Cardiac septum (tissue), 1 donor: ENCODE measurements at places on chromosomes 2 and 18. TPM values are rescaled to one million over a fixed set of nuclear protein-coding genes. Genes with fewer than 3 reads are reported as not detected.

- DNase-seq = no peak
Observed at GRCh38 chr2:101368376-101368775, 18.9 kb downstream of the CREG2 start.

MARS2 gene
- total RNA-seq = 6.7 TPM

CIB4 gene
- not detected for total RNA-seq

DNA sequence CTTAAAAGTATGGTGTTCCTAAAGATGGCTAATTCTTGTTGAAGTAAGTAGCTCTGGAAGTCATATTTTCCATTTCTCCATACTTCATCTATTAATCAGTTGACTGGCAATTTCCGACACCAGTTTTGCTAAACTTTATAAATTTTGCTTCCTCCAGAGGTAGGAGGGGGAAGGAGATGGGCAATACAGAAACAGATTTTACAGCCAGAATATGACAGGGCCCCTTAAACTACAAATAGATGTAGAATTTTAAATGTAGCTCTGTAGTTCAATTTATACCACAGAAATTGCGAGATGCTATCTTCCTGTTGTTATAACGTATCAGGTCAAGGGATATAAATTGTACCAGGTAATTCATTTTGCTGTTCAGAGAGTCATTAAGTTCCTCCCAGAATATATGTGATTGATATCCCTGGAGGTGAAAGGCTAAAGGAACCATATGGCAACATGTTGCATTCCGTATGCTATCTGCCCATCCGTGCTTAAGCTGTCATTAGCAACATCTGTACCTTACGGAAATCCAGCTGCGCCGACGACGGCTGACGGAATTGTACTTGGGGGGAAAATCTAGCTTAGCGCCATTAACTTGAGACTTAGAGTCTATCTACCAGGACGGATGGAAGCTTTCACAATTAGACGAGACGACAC, 8.4 kb upstream of the NR4A2 start:
- no peak for DNase-seq

INO80D gene
- total RNA-seq = 20.8 TPM

DNA sequence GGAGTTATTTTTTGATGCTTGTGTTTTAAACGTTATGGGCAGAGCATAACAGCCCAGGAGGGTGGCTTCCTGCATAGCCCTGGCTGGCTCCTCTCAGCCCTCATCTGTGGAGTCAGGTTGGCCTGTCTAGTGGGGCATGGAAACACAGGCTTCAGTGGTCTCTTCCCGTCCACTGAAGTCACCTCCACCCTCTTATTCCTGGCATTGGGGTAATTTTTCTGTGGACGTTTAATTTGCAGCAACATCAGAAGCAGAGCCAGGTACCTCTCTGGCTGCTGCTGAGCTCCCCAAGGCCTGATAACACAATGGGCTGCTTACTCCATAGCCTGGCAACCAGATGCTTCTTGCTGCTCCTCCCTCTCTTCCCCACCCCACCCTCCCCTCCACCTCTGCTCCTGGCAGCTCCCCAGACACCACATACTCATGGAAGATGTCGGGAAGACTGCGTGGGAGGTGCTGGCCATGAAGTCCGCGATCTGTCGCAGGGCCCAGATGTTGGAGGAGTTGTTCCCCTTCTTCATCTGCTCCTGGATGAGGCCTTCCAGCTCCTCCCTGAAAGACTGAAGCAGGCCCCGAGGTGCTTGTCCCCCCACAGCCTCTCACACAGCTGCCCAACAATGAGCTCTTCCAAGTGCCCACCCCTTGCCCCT, 64.0 kb downstream of the ADD2 start:
- peak; percentile 63 for DNase-seq

- DNase-seq = no peak
Observed at GRCh38 chr2:165357758-165358157, 111.7 kb upstream of the CSRNP3 start.

DNA sequence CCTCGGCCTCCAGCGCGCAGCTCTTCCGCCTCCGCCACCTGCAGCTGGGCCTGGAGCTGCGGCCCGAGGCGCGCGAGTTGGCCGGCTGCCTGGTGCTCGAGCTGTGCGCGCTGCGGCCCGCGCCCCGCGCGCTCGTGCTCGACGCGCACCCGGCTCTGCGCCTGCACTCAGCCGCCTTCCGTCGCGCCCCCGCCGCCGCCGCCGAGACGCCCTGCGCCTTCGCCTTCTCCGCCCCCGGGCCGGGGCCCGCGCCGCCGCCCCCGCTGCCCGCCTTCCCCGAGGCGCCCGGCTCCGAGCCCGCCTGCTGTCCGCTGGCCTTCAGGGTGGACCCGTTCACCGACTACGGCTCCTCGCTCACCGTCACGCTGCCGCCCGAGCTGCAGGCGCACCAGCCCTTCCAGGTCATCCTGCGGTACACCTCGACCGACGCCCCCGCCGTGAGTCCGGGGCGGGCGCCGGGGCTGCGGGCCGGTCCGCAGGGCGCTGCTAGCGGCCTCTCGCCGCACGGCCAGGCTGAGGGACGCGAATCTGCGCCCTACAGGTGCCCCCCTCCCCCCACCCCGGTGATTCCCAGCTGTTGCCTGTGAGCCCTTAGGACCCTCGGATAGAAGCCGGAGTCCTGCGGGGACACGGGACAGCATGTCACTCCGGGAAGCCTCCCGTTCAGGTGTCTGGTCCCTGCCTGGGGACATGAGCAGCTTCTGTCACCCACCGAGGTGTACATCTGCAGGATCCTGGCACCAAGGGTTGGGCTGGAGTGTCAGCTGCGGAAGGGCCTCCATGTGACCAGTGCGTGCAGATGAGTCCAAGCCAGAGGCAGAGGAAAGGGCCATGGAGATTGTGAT, 616 bp downstream of the RNPEPL1 start:
- DNase-seq = peak; percentile 80

DNA sequence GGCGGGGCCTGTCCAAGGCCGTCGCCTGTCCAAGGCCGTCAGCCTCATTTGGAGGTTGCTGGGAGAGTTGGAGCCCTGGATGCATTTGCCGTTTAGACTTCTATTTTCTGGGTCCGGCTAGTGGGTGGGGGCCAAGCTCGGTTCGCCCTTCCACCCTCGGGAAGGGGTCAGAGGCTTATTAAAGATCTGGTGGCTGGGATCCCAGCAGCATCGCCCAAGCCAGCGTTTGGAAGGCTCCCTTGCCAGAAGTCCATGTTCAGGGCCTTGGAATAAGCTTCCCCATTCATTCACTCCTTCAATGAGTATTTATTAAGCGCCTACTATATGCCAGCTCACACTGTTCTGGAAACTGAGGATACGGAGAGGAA, 516 bp upstream of the DOCK10 start:
- no peak for DNase-seq

- DNase-seq = peak; percentile 80
Observed at GRCh38 chr18:32438173-32438572, 32.5 kb downstream of the GAREM1 start.

- DNase-seq = no peak
Observed at GRCh38 chr2:84619794-84620371, 103.6 kb downstream of the DNAH6 start.

DNA sequence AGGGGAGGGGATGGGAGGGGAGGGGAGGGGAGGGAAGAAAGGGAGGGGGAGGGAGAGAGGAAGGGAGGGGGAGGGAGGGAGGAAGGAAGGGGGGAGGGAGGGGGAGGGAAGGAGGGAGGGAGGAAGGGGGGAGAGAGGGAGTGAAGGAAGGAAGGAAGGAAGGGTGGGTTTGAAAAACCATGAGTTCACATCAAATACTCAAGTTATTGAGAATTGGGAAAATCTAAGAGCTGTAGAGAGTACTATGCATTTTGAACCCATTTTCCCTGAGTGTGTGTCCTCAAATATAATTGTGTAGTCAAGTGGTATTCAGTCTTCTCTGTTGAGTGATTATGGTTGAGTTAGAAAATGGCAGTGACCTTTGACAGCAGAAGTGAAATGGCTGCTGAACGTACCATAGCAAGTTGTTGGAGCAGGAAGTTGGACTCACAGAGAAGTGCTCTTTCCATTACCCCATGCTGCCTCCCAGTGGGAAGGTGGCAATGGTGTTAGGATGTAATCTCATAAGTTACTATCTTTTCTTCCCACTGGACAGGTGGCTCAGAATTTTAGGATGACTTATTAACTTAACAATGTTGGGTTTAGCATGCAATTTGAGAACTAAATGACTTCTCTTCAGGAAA, 214.6 kb downstream of the SETBP1 start:
- DNase-seq = no peak

DNA sequence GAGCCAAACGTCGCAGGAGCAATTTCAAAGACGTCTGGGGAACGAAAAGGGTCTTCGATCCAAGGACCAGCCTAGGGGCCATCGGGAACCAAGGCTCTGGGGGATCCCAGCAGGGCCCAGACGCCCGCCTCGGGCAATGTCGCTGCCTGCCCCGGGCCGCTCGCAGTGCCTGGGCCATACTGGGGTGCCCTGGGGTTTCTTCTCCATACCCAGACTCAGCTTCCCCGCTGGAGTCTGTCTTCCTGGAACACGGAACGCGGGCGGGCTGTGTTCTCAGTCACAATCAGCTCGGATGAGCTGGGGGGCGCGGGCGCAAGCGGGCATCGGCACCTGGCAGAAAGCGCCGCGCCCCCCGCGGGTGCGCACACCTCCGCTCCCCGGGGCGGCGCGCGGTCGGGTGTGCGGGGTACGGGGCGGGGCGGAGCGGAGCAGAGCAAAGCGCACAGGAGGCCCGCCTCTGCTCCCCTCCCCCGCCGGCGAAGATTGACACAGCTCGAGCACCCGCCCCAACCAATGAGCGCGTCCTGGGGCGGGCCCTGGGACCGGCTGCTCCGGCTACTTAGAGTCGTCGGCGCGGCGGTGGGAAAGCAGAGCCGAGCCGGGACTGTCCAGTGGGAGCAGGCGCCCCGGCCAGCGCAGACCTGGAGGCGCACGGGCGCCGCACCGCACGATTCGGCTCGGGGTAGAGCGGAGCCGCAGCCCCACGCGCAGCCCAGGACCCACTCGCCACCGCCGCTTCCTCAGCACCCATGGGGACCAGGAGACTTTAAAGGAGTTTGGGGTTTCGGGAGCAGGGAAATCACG, at the start of gene LRATD1:
Gene LRATD1, plus strand, starts transcription at position 585 of the 804 bp plus-strand sequence. CDS start 1,263 bp downstream, outside the sequence.
- peak; percentile 88 for DNase-seq
